ENCODE measurements at places on chromosomes 3 and 15.

- no peak for DNase-seq
Observed at GRCh38 chr3:156760333-156760732, 65.8 kb upstream of the LEKR1 start.

DNA sequence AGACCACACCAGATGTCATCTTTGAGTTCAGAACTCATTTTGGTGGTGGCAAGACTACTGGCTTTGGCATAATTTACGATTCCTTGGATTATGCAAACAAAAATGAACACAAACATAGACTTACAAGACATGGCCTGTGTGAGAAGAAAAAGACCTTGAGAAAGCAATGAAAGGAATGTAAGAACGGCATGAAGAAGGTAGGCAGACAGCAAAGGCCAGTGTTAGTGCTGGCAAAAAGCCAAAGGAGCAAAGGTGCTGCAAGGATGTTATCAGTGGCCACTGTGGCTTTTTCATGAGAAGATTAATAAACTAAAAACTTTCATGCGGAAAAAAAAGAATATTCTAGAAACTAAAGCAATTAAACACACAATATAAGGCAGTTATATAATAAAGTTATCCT lies 21.9 kb downstream of the AAGAB start:
- no peak for DNase-seq

GRCh38 chr15:95498961-95499360 lies 831.5 kb upstream of the NR2F2 start:
- no peak for DNase-seq

- no peak for DNase-seq
Observed at GRCh38 chr3:19934098-19934566, at the start of gene EFHB. EFHB (minus strand) TSS chr3:19934217; CDS start chr3:19934018, 199 bp downstream.

DNA sequence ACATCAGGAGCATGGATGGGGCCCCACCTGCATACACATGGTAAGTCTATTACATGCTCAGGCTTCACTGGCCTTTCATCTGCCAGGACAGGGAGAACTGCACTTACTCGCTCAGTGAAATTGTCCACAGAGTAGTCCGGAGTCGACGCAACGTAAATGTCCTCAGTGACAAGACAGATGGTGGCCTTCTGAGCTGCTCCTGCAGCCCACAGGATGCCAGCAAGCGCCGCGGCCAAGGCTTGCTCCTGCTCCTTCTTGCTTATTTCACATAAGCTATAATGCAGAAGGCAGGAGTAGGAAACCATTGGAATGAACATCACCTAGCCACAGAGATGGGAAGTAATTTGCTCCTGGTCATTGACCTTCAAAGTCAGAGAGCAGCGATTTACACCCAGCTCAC lies 14.4 kb downstream of the MINDY4B start:
- no peak for DNase-seq

DNA sequence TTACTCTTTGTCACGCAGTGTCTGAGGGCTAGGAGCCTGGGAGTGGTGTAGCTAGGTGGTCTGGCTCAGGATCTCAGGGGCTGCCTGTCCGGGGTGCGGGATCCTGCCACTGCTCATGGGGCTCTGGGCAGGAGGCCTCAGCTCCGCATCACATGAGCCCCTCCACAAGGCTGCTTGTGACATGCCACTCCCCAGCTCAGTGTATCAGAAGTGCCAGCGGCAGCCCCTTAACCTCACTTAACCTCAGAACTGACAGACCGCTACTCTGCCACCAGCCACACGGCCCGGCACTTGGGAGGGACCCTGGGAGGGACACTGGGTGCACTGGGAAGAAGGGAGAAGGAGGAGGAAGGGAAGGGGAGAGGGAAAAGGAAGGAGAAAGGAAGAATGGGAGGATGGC lies 87.9 kb downstream of the FBLN2 start:
- no peak for DNase-seq

DNA sequence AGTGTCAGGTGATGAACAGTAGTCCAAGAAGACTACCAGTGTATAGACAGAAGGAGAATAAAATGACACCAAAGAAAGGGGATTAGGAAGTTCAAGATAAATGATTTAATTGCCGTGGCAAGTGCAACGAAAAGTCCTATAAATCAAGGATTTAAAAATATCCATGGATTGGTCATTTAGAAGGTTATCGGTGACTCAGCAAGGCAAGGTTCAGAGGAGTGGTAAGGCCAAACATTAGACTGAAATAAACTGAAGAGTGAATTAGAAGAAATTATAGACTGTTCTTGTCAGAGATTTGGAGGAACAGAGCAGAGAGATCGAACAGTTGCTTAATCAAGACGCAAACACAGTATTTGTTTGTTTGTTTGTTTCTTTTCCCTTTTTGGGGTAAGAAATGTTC lies 211.9 kb upstream of the KCNMB2 start:
- no peak for DNase-seq

DNA sequence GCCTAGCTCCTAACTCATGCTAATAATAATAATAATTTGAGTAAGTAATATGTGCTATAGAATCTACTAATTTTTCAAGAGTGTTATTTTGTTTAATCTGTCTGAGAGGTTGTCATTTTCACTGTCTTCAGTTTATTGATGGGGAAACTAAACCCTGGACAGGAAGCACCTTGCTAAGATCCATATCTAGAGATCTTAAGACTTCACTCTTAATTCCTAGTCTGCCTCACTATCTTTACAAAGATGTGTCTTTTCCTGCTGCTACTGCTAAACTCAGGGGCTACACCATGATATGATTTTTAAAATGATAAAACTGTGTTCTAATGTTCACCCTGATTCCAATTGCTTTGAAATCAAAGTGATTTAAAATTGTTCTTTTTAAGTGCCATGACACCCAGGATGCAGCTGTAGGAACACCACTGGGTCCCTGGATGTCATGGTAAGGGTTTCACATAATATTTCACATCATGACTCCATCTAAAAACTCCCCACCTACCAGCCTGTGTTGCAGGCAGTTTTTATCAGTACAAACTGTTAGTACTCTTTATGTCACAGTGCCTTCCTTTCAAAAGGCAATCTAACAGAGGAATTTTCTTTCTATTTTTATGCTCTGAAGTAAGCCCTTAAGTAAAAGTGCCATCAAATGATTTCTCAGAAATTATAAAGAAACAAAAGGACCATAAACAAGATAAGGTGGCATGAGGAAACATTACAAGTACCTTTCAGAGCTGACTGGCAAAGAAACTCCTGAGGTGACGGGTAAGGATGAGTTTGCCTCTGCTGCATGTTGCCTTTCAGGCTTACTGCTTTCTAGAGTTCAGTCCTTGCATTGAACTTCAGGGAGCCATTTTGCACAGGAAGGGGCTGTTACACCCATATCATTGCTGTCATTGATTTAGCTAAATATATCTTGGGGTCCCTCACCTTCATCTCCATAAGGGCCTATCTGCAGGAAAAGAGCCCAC lies 160.1 kb upstream of the SATB1 start:
- DNase-seq, result no peak

DNA sequence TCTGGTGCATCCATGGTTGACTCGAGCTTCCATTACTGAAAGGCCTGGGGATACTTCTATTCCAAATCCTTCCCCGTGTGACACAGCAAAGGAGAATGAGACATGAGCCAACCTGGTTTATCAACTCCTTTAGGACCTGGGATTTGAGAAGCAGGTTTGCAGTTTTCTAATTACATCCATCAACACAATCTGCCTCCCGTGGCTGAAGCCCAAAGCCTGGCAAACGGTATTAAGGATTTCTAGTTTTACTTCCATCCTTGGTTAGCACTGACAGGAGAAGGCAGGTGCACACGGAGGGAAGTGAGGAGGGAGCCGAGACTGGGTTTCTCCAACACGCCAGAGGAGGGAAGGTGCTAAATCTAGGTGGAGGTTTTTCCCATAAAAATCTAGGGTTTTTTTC lies 79.0 kb downstream of the MYLK start:
- no peak for DNase-seq

GRCh38 chr15:75138016-75138999 lies 63.4 kb upstream of the C15orf39 start:
- DNase-seq, result no peak

DNA sequence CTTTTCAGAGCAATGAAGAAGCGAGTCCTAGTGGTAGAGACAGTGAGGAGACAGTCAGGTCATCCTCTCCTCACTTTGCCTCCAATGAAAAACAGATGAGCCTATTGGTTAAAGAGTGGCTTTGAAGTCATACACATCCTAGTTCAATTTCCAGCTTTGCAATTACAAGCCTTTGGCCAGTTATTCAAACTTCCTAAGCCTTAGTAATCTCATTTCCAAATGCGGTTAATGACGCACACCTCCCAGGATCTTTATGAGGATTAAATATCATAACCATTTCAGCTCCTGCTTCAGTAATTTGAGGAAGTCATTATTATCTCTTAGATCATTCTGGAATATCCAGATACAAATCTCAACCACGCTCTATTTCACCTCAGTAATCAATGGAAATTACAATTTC lies 10.0 kb upstream of the ST6GAL1 start:
- DNase-seq, result no peak

DNA sequence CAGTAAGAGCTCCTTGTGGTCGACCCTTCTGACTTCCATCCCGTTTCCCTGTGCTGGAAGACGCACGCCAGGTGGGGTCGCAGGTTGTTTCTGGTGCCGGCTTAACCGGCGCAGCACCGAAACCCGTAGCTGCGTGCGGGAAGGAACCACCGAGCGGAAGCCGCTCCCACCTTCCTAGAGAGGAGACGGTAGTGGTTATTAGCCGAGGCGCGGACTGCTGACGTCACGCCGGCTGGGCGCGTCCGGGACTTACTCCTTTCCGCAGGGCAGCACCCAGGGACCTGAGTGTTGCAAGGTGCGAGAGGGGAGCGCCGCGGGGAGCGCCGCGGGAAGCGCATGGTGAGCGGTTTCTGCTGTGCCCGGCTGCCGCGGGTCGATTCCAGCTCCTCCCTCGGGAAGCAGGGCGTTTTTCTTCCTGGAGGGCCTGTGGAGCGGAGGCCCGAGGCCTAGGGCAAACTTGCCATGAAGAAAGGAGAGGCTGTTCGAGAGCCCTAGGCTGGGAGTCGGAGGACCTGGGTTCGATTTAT lies at the start of gene ZNF501:
Gene ZNF501 (plus strand): TSS at position 252 of the 527 bp plus-strand sequence. CDS start 4,787 bp downstream, outside the sequence.
- peak; percentile 90 for DNase-seq

GRCh38 chr3:79871656-79872055 lies 103.9 kb upstream of the ROBO1 start:
- DNase-seq, result no peak

- no peak for DNase-seq
Observed at GRCh38 chr15:87591042-87591441, 665.5 kb downstream of the NTRK3 start.

- DNase-seq, result no peak
Observed at GRCh38 chr15:88834211-88834812, 31.1 kb downstream of the ACAN start.

DNA sequence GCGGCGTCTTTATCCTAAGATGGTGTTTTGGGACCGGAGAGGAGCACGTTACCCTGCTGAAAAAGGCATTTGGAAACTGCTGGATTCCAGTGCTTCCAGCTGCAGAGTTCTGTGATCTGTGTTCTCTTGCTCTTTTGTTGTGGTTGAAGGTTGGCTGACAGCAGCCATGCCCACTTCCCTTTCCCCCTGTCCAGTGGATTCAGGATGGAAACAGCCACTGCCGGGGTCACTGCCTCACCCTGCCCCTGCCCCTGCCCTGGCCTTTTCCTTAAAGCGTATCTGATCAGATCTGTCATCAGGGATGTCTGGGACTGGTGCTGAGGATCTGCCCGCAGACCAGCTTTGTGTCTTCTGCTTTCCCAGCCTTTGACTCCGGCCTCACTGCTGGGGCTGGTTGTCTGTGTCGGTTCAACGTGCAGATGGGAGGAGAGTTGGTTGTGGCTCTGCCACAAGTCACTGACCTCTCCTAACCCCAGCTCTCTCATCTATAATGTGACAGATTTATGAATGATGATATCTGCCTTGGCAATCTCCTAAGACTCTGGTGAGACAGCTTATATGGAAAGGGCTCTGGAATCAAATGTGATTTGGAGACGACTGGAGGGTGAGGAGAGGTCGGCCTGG lies 219.4 kb upstream of the BHLHE40 start:
- no peak for DNase-seq

GRCh38 chr3:11998092-11998491 lies 6.1 kb upstream of the SYN2 start:
- no peak for DNase-seq

DNA sequence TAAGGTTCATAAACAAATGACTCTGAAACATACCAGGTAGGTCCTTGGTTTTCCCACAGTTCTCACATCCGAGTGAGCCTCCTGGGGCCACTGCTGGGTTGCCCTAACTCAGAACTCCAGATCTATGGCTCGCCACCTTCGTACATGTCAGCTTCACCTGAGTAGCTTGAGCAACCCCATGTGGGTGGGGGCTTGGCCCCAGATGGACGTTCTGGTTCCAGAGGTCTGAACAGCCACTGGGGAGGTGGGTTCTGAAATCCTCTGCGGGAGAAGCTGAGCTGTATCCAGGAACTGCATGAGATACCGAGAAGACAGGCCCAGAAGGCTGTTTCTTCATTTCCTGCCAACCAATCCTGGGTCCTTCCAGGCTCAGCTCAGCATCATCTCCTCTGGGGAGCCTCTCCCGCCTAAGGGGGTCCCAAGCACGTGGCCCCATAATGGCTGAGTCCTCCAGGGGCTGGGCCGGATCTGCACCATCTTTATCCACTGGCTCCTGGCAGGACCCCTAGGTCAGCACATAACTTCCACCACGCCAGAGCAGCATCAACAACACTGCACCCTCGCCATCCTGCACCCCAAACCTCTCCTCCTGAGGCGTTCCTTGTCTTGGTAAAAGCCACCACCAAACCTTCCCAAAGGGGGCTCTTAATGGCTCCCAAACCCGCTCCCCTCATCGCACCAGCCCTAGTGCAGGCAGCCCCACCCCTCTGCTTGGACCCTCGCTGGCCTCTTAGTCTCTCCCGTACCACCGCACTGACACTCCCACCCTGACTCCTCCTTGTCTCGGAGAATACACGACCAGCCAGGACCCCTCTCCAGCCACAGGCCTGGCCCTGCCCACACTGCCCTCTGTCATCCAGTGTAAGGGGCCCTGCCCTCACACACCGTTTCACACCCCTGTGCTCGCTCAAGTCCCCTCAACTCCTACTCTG lies 39.8 kb downstream of the PCSK6 start:
- DNase-seq, result no peak

DNA sequence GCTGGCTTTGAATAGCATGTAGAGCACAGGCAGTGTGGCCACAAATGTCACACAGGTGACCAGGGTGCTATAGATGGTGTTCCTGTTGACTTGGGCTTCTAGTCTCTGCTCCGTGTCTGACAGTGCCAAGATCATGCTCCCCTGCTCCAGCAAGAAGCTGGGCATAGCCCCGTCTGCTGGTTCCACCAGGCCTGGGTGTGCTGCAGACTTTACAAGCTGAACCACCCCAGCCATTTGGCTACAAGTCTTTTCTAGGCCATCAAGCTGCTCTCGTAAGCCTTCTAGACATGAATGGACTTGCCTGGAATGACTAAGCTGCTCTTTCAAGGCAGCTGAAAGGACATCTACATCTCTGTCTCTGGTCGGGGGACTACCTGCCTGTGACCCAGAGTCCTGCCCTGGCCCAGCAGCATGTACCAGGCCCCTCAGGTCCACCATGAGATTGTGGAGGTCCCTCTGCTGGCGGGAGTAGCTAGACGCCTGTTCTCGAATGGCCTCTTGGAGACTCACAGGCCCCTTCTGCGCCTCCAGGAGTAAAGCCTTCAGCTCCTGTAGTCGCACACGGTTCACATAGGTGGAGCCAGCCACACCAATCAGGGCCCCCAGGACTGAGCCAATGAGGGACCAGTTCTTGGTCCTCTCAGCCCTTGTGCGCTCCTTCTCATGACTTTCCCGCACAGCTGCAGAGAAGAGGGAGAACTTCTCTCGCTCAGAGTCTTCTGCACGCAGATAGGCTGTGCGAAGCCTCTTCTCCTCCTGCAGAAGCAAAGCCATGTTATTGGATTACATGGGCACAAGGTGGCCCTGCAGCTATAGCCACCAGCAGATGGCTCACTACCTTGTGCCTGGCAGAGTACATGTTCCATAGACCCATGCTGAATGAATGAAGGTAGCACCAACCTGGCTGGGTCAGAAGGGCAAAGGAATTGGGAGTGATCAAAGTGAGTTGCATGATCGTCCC lies 2.8 kb upstream of the PLXNB1 start:
- no peak for DNase-seq
